ENCODE measurements at places on chromosomes 12 and 14. TPM values are rescaled to one million over a fixed set of nuclear protein-coding genes. Genes with fewer than 3 reads are reported as not detected.

Gene MUCL1
- not detected for total RNA-seq

Gene TAS2R43
- 6.7 TPM for total RNA-seq

Gene ASIC1
- total RNA-seq: 5.7 TPM

Gene CCDC175
- not detected for total RNA-seq

Gene SPX
- not detected for total RNA-seq

Gene KRT82
- total RNA-seq: not detected

Gene GALNT6
- 82.0 TPM for total RNA-seq

Gene TTC5
- total RNA-seq: 13.2 TPM

Gene RTL1
- total RNA-seq: not detected

GRCh38 chr14:96104469-96105057, 65.4 kb downstream of the C14orf132 start:
- peak; percentile 88 for DNase-seq

GRCh38 chr12:99810718-99811593, 163.4 kb downstream of the GARIN6 start:
- no peak for DNase-seq

DNA sequence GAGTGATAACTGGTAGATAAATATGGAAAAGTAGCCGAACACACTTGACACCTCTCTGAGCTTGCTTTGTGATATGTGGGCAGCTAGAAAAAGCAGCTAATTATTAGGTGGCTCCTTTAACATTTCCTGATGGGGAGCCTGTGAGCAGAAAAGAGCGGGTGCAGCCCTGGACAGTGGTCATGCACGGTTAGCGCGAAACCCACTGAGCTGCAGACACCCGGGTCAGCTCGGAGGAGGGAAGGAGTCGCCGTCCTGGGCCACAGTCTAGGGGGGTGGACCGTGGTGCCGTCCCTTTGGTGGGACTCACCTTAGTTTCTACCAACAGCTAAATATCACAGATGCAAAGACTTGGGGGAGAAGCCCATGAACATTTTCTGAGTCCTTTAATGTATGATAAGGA, 6.6 kb downstream of the COA8 start:
- DNase-seq: no peak

- DNase-seq: no peak
Observed at GRCh38 chr14:89179891-89180404, 237.1 kb downstream of the FOXN3 start.

DNA sequence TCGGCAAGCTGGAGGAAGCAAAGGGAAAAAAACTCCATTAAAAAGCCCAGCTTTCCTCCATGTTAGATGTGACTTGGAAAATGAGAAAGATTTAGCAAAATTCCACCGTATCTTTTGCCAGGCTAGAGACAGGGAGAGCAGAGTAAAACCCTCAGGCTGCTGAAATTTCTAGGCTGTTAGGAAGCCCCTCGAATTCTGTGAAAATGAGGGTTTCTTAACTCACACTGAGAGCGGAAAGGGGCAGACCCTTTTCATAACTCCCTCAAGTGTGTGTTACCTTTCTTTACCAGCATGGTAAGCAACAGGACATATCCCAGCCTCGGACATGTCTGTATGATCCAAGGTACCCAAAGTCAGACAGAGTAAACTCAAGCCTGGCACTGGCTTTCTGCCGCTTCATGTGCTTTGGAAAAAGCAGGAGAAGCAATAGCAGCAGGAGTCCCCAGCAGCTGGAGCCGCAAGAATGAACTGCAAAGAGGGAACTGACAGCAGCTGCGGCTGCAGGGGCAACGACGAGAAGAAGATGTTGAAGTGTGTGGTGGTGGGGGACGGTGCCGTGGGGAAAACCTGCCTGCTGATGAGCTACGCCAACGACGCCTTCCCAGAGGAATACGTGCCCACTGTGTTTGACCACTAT, at the start of gene RHOJ:
Gene RHOJ, plus strand, starts transcription at position 37 of the 637 bp plus-strand sequence. Its CDS starts 427 bp downstream, at position 464.
- DNase-seq: peak; percentile 46

DNA sequence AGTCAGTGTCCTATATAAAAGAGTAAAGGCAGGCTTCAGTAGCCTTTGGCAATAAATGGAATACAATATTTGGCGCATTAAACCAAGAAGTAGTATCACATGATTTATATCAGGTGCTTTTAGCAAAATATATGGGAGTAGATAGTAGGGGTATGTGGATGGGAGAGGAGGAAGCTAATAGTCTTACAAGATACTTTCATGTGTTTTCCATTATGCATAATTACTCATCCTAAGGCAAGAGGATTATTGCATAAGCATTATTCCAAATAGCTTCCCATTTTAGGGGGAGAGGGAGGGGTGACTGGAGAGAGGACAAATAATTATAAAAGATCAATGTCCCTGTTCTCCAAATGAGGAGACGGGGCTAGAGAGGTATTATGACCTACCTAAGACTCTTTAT, 104.3 kb downstream of the DUSP6 start:
- DNase-seq: no peak

GRCh38 chr14:31230573-31230958, 23.0 kb upstream of the HECTD1 start:
- no peak for DNase-seq

- DNase-seq: no peak
Observed at GRCh38 chr12:13211859-13212664, 15.5 kb downstream of the EMP1 start.

DNA sequence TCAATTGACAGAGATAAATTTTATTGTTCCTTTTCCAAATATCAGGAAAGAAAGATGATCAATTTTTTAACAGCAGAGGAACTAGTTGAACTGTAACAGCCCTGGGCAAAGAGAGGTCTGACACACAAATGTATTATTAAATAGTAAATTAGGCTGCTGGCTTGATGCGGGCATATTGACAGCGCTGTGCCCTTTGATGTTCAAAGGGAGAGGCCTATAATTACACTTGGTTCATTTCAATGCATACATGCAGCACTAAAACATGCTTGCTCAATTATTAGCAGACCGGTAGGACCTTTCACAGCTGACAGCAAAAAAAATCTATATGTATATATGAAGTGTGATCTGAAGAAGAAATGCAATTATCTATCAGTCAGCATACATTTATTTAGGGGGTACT, 219.8 kb downstream of the SLC2A13 start:
- no peak for DNase-seq

GRCh38 chr12:25025951-25026490, 77.1 kb upstream of the BCAT1 start:
- no peak for DNase-seq

GRCh38 chr14:54771411-54772027, 131.1 kb downstream of the GCH1 start:
- no peak for DNase-seq

DNA sequence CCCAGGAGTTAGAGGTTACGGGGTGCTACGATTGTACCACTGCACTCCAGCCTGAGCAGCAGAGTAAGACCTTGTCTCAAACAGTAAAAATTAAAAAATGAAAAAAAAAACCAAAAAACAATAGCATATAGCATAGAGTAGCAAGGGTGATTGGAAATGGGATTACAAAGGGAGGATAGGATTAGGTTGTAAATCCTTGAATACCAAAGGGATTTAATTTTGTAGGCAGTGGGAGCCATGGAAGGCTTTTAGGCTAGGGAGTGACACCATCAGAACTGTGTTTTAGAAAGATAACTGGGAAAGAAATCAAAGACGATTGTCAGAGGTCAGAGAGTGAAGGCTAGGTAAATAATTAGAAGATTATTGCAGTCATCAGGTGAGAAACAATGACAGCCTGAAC, 2.8 kb upstream of the SGPP1 start:
- DNase-seq: no peak

DNA sequence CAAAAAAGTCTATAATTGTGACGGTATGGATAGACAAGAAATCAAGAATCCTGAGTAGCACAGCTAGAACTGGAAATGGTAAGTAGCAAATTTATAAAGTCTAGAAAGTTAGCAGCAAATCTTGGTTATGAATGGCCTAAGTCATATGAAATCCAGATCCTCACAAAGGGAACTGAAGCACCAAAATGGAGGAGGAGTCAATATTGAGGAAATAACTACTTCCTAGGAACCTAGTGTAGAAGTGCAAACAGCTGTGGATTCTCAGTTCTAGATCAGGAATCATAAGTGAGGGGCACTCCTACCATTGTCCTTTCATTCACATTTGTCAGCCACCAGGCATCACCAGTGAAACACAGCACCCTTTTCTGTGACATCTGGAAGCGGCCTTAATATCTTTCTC, 202.2 kb upstream of the DCN start:
- no peak for DNase-seq

DNA sequence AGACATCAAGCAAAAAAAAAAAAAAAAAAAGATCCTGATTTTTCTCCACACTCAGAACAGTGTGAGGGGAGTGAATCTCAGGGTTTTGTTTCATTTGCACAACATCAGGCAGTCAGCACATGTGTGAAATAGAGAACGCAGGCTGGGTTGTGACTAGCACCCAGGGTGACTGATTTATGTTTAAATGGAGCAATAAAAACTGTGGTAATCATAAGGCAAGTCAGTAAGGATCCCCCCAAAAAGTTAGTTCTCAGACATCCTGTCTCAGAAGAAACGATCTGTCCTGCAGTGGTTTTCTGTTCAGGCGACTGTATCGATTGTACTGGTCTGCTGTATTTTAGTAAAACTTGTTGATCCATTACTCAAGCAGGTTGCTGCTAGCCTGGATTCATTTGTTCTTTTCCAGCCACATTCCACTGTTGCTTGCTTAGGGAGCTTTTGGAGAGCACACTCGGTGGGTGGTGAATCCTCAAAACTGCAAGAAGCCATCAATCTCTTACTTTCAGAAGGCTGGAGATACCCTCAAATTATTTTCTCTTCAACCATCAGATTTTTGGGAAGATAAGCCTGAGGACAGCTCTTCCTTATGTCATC, 107.1 kb downstream of the DACT1 start:
- no peak for DNase-seq

GRCh38 chr14:104803912-104804410, 3.1 kb downstream of the ZBTB42 start:
- no peak for DNase-seq

- DNase-seq: no peak
Observed at GRCh38 chr14:99231161-99231849, 40.7 kb downstream of the BCL11B start.

GRCh38 chr14:34243001-34243400, 219.0 kb downstream of the SPTSSA start:
- no peak for DNase-seq

GRCh38 chr12:102321305-102322082, 123.9 kb upstream of the PMCH start:
- no peak for DNase-seq

DNA sequence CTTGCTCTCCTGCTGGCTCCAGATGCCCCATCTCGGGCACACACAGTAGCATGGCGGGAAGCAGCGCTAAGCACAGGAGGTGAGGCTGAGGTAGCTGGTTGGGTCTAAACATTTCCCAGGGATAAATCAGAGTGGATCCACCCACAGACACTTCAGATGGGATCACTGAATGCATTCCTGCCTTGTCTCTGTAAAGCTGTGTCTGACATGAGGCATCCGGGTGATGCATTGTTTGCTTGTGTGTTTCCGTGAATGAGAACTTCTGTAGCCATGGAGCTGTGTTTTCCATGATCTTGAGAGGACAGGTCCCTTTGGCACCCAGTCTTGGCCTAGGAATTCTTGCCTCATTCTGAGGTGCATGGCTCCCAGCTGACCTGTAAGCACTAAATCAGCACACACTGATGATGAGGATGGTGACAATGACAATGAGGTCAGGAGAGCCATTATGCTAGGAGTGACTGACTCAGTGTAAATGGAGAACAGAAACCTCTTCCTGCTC, 6.7 kb upstream of the KRT75 start:
- no peak for DNase-seq

GRCh38 chr12:57190037-57190436, 26.6 kb upstream of the NXPH4 start:
- DNase-seq: no peak

DNA sequence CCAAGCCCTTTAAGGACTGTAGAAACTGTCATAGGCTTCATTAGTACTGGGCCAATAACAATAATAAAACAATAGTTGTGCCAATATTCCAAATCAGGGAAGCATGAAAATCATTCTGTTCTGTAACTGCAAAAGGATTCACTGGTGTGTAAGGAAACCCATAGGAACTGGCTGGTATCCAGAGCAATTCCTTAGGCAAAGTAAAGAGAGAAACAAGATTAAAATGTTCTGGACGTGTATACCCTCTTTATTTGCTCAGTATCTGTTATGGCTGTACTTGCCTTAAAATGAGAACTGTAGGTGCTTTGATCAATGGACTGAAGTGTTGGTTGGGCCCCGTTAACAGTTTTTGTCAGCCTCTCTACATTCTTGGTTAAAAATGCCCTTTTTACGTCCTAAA, 72.4 kb upstream of the STAC3 start:
- no peak for DNase-seq

- DNase-seq: no peak
Observed at GRCh38 chr12:91892081-91892855, 253.4 kb downstream of the BTG1 start.

DNA sequence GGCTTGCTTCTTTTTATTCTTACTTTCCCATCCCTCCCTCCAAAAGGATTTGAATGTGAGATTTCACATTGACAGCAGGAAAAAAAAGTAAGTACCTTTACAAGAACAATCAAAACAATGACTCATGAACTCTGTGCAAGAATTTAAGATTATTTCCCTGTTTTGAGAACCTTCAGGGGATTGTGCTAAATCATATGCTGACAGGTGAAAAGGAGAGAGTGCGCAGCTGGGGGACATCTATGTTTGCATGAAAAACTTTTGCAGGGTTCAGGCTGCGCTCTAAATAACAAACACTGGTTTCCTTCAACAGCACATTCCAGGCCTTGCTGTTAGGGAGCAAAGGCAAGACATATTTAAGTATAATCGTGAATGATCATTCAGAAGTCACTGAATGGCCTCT, 27.3 kb downstream of the RERG start:
- DNase-seq: no peak

GRCh38 chr14:20712904-20713303, 24.3 kb downstream of the ANG start:
- no peak for DNase-seq

DNA sequence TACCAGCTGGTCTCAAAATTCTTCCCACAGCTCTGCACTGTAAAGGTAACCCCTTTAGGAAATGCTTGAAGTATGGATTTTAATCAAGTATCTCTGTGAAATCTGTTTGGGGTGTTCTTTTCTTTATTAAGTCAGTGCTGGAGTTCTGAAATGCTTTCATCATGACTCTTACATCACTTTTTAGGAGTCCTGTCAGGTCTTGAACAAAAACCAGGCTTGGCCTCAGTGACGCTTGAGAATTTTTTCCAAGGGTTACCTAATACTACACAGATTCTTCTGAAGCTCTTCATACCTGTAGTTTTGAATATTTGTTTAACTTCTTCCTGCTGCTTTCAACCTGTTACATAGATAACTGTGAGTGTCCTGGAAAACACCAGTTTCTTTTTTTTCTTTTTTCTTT, 47.0 kb upstream of the KCNH3 start:
- no peak for DNase-seq

DNA sequence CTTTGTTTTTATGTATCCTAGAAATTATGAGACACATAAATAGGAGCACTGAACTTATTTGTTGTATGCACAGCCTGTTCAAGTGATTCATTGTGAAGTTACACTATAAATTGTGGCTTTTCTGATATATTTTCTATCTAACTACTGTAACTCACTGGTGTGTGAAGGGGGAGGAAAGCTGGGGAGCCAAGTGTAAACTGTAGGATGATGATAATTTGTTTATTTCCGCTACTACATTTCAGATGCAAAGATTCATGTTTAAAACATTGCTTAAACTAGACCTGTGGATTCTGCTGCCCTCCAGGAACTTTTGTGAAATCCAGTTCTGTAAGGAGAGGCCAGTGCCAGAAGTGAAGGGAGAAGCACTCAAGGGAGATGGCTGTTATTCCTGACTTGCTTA, 3.3 kb downstream of the TMTC2 start:
- no peak for DNase-seq

Data from Peyer's patch (tissue), 4 donors.